ENCODE measurements at places on chromosomes 3 and 15. TPM values are rescaled to one million over a fixed set of nuclear protein-coding genes. Genes with fewer than 3 reads are reported as not detected.

The USP50 gene
- total RNA-seq, result not detected

The STRC gene
- total RNA-seq, result 0.50 TPM

The DISP2 gene
- total RNA-seq, result 0.25 TPM

The PIGZ gene
- 1.4 TPM for total RNA-seq

The SLC28A2 gene
- total RNA-seq, result not detected

The GP9 gene
- total RNA-seq, result not detected

The PRRT3 gene
- total RNA-seq, result 13.7 TPM

The GOLIM4 gene
- total RNA-seq, result 16.2 TPM

The NPRL2 gene
- 44.6 TPM for total RNA-seq

The TMIE gene
- total RNA-seq, result not detected

The ABHD6 gene
- 3.3 TPM for total RNA-seq

The CDAN1 gene
- 30.5 TPM for total RNA-seq

The PLCL2 gene
- 17.2 TPM for total RNA-seq

The TICRR gene
- 42.1 TPM for total RNA-seq

The TRIM42 gene
- total RNA-seq, result not detected

GRCh38 chr3:150675587-150675986, 28.1 kb downstream of the ERICH6 start:
- DNase-seq, result no peak

GRCh38 chr15:85137489-85138168, 156.0 kb downstream of the PDE8A start:
- no peak for DNase-seq

DNA sequence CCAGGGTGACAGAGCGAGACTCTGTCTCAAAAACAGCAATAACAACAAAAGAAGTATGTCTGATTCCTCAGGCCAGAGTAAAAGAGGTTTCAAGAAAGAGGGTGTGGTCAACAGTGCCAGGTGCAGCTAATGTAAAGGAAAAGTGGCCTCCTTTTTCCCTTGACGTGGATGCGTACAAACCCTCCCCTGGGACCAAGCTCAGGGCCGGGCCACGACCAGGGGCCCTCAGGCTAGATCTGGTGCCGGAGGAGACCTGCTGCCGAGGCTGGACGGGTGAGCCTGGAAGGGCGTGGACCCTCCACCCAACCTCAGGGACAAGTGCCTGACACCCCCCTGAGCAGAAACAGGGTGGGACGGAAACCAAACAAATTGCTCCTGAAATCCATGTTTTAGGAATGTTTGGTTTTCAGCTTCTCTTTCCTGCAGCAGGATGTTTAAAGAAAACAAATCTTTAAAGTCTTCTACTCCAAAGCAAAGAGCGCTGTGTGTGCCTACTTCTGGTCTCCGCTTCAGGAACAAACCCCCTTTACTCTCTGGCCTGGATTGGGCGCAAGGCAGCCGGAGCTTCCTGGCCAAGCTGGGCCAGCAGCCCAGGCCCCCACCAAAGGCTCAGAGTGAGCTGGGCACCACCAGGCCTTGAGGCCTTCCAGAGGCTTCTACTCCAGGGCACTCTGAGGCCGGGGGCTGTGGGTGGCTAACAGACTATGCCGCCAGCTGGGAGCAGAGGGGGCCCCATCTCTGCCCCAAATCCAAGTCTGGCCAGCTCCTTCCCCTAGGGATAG, 21.4 kb downstream of the ZDHHC19 start:
- DNase-seq, result no peak

DNA sequence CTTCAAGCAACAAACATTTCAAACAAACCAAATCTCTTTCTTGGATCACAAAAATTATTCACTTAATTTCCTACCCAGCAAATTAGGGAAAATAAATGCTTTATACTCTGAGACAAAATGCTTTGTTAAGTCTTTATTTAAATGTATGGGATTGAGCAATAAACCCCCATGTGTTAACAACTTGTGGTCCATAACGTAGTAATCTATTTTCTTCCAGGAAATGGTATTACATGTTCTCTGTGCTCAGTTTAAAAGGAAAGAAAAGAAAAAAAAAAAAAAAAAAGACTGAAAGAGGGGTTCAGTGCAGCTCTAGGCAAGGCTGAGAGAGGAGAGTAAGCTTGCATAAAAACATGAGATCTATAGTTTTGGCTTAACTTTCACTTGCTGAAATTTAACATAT, 102.3 kb downstream of the PIK3CB start:
- no peak for DNase-seq

GRCh38 chr3:127688416-127689265, 15.9 kb downstream of the ABTB1 start:
- no peak for DNase-seq

DNA sequence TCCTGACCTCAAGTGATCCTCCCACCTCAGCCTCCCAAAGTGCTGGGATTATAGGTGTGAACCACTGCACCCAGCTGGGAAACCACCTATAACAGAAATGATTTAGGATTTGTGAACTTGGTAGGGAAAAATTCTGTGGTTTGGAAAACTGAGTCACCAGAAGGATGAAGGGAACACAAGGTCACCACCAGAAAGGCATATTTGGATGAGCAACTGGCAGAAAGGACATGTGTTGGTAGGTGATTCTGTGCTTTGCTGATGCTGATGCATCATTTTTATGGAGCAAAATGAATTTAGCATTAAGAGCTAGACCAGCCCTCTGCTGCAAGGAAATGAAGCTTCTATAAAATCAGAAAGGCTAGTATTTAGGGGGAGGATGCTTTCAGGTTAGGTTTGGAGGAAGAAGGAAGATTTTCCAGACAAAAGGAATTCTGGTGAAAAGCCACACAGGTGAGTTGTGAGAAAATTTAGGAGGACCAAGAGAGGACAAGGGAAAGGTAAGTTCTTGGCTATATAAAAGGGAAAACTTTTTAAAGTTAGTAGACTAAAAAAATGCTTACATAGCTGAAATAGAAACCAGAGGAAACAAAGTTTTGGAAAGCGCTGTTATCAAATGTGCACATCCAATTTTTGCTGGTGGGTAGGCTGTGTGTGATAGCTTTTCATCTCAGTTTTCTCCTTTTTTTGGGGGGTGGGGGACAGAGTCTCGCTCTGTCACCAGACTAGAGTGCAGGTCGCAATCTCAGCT, 3.6 kb downstream of the PXK start:
- DNase-seq, result no peak

GRCh38 chr3:36221975-36222374, 158.3 kb upstream of the STAC start:
- DNase-seq, result no peak

DNA sequence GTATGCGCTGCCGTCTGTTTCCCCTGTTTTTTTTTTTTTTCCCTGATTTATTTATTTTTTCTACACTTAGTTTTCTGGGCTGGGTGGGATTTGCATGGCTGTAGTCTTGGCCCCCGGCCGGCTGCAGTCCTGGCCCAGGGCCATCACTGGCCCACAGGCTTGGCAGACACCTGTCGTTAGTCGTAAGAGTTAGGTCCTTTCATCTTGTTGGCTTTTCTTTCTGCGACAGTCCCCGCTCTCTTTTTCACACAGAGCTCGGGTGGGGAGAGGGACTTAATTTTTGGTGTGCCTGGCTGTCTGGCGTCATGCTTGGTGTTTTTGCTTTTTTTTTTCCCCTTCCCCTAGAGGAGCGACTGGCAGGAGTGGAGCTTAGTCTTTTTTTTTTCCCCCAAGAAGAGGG, 183.4 kb downstream of the KLF13 start:
- no peak for DNase-seq

DNA sequence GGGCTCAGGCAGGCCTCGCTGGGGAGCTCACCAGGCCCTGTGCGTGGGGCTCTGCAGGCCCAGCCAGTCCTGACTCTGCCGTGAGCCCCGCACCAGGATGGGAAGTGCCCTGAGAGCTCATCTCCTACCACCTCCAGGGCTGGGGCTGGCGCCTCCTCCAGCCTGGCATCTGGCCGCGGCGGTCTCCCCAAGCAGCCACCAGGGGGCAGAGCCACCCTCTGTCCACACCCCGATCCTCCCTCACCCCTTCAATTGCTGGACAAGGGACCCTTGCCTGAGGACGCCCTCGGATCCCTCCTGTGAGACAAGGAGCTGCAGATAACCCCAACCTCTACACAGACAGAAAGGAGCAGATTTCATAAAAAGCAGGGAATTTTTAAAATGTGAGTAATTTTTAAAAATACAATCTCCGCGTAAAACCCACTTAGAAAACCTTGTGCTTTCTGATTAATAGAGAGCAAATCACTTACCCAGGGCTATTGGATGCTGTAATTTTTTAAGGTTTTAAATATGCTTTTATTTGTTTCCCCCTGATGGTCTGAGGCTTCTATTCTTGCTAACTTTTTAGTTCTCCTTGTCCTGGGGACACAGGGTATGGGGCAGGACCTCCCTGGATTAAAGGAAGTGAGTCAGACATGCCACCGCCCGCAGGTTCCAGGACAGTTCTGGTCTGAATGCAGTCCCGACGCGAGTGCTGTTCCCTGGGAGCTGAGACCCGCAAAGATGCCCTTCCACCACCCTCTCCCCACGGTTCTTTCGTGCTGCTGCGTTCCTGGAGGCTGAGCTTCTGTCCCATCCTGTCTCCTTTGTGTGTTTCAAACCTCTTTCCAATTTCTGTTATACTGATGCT, 52.3 kb upstream of the CHRNA7 start:
- no peak for DNase-seq

DNA sequence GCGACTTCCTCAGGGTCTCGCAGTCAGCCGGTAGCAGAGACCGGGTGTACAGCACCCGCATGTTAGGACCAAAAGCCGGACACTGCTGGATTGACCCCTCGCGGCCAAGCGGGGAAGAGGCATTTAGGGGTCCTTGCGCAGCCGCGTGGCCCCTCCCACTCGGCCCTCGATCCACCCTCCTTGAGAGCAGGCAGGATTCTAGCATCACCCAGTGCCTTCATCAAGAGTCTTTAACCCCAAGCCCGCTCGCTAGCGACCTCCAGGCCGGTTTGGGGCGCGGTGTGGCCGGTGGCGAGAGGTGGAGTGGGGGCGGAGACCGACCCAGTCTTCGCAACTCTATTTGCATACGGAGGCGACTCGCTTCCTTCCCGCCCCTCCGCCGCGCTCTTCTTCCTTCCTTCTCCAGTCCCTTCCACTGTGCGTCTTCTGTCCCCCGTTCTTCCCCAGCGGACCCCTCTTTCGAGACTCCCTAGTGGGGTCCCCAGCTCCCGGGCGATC, at the start of gene ST6GAL1:
Gene ST6GAL1 (plus strand): TSS at position 384 of the 498 bp plus-strand sequence. CDS start 112,178 bp downstream, outside the sequence.
- DNase-seq, result peak; percentile 88

- DNase-seq, result no peak
Measured at GRCh38 chr3:146581951-146582467, 23.1 kb downstream of the PLSCR5 start.

- no peak for DNase-seq
Measured at GRCh38 chr3:32454111-32454510, 48.5 kb downstream of the CMTM6 start.

- DNase-seq, result no peak
Measured at GRCh38 chr3:59372346-59372745, 322.5 kb upstream of the CFAP20DC start.

GRCh38 chr3:175728566-175728965, 869.4 kb downstream of the NAALADL2 start:
- DNase-seq, result no peak

DNA sequence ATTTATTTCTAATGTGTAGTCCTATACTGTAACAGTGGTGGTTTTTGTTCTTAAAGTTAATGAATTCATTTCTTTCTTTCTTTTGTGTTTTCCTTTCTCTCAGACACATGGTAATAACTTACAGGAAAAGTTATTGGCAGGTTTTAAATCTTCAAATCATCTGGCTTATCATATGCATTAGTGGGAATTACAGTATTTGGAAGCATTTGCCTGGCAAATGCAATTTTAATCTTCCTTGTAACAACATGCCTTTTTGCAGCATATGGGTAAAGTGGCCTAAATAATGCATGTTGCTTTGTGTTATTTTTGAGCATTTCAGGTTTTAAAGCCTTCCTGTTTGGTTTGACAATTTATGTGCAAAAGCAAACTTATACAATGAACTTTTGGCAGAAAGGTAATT, 66.8 kb downstream of the GALK2 start:
- DNase-seq, result no peak

DNA sequence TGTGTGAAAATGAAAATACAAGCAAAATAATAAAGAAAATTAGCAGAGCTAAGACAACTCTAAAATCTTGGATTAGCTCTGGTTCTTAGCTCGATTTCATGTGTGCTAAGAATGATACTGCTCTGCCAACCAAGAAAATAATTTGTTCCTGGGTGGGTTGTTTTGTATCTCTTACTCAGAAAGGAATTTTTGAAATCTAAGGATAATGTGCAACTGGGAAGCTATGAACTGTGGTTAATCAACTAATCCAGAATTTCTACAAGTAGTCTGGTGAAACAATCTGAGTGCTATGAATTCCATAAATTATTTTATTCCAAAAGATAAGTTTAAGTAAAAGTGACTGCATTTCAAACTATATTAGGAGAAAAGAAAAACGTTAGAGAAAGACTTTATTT, 92.0 kb downstream of the TFDP2 start:
- DNase-seq, result no peak

GRCh38 chr3:191139736-191140135, 59.3 kb upstream of the OSTN start:
- no peak for DNase-seq

DNA sequence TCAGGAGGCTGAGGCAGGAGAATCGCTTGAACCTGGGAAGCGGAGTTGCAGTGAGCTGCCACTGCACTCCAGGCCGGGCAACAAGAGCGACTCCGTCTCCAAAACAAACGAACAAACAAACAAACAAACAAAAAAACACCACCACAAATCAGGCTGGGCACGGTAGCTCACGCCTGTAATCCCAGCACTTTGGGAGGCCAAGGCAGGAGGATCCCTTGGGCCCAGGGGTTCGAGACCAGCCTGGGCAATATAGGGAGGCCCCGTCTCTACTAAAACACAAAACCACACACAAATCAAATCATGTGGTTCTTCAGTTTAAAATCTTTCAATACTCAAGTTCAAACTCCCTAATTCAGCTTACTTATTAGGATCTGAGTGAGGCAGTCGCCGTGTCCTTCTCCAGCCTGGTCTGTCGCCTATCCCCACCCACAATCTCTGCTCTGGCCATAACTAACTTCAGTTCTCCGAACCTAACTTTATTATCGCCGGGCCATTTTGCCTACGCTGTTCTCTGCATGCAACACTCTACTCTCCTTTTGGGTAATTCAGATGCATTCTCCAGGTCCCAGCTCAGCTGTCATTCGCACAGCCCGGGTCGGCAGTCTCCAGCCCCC, 660 bp upstream of the RTF1 start:
- DNase-seq, result no peak

DNA sequence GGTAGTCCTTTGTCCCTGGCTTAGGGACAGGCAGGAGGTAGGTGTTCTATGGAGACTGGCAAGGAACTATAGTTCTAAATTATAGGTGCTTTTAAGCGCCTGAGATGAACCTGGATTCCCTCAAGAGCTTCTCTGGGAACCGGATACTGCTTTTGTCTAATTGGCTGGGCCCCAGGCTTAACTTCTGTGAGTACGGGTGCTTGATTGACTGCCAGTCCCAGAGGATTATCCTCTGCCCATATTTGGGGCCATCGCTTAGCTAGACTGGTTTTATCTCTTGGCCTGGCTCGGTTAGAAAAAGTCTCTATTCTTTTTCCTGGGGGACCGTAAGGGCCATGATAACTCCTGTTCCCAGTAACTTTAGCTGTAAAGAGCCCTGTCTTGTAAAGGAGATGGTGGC, 339.1 kb downstream of the KCNH8 start:
- DNase-seq, result no peak

DNA sequence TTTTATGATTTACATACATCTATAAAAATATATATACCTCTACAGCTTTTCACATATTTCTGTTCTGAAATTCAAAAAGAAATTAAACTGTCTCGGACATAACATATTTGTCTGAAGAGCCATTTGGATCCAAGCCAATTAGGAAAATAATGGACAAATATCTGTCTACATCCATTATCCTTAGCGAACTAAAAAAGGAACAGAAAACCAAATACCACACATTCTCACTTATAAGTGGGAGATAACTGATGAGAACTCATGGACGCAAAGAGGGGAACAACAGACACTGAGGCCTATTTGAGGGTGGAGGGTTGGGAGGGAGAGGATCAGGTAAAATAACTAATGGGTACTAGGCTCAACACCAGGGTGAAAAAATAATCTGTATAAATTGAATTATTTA, 829.4 kb upstream of the ALCAM start:
- DNase-seq, result no peak
